Epithelial cell of proximal tubule (primary cell): ENCODE measurements at places on chromosomes 16 and 17.
A peak's percentile ranks its signal among the peaks of the same experiment; 100 is the strongest.

DNA sequence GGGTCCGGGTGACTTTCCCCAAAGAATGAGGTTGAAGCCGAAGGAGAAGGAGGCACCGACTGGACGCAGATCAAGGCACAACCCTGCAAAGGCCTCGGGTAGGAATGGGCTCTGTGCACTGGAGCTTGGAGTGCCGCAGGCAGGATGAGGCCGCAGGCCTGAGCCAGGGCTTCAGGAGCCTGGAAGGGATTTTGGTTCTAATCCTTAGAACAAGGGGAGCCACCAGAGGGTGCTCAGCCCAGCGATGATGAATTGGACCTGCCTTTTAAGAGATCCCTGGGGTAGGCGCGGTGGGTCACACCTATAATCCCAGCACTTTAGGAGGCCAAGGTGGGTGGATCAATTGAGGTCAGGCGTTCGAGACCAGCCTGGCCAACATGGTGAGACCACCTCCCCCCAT, 8.1 kb downstream of the CIBAR2 start:
- no peak for DNase-seq

GRCh38 chr17:61684818-61685217, 93.8 kb upstream of the NACA2 start:
- DNase-seq, result no peak

GRCh38 chr17:42563950-42564349, 2.0 kb downstream of the COASY start:
- DNase-seq, result no peak

GRCh38 chr16:56426585-56426984, 1.2 kb upstream of the AMFR start:
- no peak for DNase-seq

DNA sequence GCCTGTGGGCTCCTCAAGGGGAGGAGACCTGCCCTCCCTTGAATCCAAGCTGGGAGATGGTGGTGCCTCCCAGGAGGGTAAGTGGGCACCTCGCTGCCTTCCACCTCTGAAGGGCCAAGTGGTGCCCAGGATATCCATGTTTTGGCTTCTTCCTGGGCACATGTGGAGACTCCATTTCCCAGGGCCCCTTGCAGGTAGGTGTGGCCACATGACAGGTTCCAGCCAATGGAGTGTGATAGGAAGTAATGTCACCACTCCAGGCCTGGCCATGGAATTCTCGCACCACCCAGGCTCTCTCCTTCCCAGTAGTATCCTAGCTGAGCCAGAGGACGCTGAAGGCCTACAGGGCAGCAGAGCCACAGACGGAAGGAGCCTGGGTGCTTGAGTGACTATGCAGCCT, 17.6 kb upstream of the PEMT start:
- DNase-seq, result no peak

GRCh38 chr16:61792194-61792909, 243.9 kb downstream of the CDH8 start:
- peak; percentile 47 for DNase-seq

DNA sequence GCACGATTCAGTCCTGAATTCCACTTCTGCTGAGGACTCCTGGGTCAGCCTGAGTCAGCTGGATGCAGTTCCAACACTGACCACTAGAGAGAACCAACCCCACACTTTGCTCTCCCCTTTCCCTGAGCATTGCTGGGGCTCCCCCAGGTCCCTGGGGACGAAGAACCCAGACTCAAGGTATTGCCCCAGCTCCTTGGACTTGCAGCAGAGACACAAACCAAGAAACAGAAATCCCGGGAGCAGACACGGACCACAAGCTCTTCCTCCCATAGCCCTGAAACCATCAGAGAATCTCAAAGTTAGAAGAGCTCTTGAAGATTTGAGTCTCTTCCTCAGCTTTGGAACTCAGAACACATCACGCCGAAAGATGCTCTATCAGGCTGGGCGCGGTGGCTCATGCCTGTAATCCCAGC, 678 bp upstream of the GH1 start:
- DNase-seq, result no peak

DNA sequence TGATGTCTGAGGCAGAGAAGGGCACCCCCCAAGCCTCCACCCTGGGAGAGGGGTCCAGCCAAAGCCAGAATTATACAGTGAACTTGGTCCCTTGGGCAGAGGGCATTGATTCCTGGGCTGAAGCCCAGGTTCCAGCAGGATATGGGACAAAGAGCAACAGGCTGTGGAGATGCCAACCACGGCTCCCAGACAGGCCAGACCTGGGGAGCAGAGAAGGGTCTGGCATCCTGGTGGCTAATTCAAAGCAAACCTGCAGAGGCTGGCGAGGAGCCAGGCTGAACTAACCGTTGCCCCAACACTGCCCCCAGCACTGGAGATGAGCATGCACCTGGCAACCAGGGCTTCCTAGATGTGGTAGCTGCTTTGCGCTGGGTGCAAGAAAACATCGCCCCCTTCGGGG, 3.0 kb downstream of the CES3 start:
- DNase-seq, result no peak

DNA sequence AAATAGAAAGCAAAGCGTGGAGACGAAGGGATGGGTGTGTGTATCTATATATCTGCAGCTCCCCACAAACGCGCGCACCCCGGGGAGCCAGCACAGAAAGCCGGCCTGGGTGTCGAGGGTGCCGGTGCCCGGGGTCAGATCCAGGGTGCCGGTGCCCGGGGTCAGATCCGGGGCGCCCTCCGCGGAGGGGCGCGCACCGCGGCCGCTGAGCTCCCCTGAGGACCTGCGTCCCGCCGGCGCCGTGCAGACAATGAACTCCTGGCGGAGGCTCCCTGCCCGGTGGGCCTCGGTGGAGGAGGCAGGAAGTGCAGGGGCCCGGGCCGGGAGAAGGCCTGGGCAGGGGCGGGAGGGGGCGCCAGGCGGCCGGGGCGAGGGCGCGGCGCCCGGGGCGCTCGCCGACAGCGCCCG, 1.1 kb downstream of the ZNF423 start:
- no peak for DNase-seq

DNA sequence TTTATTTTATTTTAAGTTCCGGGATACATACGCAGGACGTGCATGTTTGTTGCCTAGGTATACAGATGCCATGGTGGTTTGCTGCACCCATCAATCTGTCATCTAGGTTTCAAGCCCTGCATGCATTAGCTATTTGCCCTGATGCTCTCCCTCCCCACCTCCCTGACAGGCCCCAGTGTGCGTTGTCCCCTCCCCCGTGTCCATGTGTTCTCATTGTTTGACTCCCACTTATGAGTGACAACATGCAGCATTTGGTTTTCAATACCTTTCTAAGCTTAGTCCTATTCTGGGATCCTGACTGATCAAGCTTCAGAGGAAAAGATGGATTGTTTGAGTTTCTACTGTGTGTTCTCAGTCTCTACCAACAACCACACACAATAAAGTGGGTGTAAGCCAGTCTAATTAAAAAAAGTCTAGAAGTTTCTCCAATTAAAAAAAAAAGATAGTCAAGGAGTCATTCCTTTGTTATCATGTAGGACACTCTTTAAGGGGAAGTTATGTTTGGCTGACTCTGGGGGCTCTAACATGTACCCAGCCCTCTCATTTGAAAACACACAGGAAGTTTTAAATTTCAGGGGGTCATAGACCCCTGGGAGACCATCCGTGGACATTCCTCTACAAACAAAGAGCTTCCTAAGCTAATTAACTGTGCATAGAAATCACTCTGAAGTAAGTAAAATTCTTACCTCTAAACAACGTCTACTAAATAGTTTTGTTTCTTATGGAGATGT, 66.3 kb upstream of the ADAMTS18 start:
- no peak for DNase-seq

DNA sequence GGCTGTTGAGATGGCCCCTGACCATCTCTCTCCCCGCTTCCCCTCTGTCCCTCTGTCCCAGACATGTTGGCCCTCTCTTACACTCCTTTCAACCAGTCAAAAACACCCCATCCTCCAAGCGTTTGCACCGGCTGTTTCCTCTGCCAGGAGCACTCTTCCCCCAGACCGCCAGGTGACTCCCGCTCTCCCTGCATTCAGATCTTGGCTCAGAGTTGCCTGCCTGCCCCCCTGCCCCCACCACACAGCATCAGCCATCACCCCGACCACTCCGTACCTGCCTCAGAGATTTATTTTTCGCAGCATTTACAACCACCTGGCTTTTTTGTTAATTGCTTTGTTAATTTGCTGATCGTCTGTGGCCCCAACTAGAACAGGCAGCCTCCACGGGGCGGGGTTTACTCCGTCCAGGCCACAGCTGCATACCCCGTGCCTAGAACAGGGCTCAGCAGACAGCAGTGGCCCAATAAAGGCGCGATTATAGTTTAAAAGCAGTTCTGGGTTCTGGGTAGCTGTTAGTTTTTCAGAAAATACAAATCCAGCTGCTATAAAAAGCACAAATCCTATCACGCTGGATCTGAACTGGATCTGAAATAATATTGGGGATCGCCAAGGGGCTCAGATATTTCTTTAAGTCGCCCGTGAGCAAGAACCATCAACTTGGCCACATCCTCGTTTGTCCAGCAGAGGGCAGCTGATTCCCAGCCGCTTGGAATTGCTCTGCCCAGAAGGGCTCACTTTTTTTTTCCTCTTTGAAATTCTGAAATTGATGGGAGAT, 173.6 kb downstream of the IRF8 start:
- DNase-seq, result peak; percentile 0

DNA sequence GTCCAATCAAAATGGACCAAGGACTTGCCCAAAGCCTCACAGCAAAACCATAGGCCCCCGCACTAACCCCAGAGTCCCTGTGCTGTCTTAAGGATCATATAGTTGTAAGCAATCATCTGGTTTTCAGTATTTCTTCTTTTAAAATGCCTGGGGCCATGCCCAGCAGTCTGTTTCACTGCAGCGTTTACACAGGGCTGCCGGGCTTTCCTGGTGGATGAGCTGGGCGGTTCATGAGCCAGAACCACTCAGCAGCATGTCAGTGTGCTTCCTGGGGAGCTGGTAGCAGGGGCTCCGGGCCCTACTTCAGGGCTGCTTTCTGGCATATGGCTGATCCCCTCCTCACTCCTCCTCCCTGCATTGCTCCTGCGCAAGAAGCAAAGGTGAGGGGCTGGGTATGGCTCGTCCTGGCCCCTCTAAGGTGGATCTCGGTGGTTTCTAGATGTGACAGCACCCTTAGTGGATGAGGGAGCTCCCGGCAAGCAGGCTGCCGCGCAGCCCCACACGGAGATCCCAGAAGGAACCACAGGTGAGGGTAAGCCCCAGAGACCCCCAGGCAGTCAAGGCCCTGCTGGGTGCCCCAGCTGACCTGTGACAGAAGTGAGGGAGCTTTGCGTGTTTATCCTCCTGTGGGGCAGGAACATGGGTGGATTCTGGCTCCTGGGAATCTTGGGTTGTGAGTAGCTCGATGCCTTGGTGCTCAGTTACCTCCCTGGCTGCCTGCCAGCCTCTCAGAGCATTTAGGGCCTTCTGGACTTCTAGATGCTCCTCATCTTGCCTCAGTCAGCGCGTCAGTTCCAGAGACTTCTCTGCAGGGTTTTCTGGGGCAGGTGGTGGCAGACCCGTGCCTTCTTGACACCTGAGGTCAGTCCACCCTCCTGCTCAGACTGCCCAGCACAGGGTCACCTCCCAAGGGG, 24.8 kb upstream of the STH start:
- no peak for DNase-seq

DNA sequence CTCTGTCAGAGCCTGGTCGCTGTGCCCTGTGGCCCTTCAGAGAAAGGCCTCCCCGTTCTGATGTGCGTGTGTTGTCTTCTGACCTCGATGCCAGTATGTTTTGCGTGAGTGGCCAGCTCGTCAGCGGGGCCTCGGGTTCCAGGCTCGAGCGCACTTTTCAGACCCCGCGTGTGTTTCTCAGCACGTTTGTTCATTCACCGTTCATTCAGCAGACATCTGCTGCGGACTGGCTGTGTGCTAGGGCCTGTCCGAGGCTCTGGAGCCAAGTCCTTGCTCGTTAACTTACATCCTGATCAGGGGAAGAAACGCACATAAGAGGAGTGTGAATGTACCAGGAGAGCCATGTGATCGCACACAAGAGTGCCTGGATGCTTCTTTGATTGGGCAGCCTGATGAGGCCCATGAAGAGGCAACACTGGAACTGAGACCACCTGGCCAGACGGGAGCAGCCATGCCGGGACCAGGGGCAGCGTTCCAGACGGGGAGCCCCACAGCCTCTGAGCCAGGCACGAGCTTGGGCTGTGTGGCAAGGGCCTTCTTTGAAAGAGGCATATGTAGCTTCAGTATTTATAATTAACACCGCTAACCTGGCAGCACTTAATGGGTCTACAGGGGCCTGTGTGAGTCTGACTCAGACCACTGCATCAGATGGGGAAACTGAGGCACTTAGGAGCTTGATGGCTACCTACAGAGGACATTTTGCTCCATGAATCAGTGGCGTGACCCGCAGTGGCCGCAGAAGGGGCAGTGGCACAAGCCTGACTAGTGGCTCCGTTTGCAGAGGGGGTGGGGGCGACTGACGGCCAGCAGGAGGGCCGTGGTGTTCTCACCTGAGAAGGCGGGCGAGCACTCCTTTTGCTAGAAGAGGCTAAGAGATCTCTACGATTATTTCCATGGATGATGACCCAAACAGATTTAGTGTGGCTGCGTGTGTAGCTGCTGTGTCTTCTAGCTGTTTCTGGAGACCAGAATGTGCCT, 187.9 kb upstream of the CHMP6 start:
- DNase-seq, result no peak

- no peak for DNase-seq
Measured at GRCh38 chr16:47983999-47984580, 171.7 kb downstream of the ABCC12 start.

- no peak for DNase-seq
Measured at GRCh38 chr17:2070241-2071023, 15.5 kb downstream of the HIC1 start.

- DNase-seq, result no peak
Measured at GRCh38 chr16:66512272-66513110, 37.4 kb downstream of the TK2 start.

- no peak for DNase-seq
Measured at GRCh38 chr16:3101018-3101840, 2.1 kb upstream of the ZSCAN10 start.
